ENCODE measurements at places on chromosomes 2 and 18.
A peak's percentile ranks its signal among the peaks of the same experiment; 100 is the strongest.

GRCh38 chr2:106825161-106825560, 60.8 kb downstream of the ST6GAL2 start:
- DNase-seq = no peak

- DNase-seq = no peak
Observed at GRCh38 chr2:3598912-3599854, 4.3 kb downstream of the COLEC11 start.

GRCh38 chr2:221293949-221294742, 278.0 kb downstream of the EPHA4 start:
- DNase-seq = no peak

GRCh38 chr18:35089382-35089781, 48.2 kb downstream of the MAPRE2 start:
- DNase-seq = no peak

GRCh38 chr2:241835611-241836010, 23.1 kb downstream of the PDCD1 start:
- no peak for DNase-seq

DNA sequence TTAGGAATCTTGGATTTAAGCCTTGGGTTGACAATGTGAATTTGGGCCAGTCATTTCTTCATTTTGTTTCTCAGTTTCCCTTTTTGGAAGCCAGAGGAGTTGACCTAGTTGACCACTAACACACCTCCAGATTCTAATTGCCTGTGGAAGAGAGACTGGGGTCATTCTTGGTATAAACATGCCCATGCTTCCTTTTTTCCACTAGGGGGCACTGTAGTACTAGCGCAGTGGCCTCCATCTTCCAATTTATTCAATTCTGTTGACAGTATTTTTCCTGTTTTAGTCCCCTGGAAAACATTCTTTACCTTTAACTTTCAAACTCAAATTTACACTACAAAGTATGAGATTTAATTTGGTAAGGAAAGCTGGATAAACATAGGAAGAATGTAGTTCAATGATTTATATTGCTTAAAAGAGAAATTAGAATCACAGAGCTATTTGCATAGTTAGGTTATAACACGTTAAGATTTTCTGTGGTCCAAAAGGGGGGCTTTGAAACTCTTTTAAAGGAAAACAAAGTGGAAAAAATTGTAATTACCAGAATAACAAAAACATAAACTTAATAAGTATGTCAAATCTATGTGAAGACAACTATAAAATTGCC, 57.5 kb upstream of the AGPS start:
- no peak for DNase-seq

DNA sequence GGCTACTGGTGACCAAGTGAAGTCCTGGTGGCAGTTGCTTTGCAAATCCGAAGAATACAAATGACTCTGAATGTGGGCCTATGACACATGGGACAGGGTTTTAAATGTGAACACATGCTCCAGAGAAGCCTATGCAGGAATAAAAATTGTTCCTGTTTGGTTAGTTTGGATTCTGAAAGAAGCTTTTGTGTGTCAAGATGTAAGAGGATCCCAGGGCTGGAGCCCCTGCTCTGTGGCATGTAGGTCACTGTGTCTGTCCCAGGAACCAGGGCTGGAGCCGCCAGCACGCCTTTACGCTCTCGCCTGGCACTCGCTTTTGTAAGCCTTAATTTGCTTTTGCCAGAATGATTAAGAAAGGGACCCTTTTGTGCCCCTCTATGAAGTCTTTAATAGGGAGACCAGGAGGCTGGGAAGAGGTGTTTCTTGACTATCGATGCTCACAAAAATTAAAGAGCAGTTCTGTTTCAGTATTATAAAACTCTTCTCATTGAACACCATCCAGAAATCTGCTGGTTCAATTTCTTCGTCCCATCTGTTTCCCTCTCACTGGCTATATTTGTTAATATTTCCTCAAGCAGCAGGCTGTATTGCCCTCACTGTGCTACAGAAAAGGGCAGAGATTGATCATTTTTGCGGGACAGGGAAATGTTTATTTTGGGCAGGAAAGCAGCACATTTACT, 532.7 kb upstream of the POU3F3 start:
- no peak for DNase-seq

GRCh38 chr2:203451011-203451410, 84.1 kb downstream of the RAPH1 start:
- no peak for DNase-seq

DNA sequence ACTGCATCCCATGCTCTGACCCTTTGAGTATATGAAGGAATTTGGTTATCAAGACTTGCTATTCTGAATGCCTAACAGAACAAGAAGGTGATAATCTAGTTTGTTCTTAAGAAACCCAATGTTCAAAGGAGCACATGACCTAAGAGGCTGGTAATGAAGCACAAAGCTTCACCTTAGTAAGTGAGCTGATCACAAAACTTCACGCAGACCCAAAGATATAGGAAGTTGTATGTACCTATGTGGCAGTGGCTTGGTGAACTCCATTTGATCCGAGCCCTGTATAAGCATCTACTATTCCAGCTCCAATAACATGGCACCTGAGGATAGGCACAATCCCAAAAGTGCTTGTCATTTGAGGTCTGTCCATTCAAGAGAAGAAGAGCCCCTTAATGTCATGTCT, 78.6 kb downstream of the ANKRD44 start:
- no peak for DNase-seq

DNA sequence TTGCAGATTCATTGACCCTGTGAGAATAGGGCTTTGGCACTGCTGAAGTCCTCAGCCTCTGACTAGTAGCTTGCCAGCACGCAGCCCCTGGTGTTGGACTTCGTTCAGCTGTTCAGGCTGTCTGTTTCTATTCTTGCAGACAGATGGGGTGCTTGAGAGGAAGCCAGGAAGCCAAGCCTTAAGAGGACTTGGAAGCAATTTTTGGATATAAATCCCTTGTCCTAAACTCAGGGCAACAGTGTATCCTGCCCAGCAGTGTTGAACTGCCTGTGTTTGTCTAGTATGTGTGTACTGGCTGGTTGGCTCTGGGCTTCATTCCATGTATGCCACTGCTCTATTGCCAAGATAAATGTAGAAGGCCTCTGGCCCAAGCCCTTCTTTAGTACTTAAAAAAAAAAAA, 108.6 kb downstream of the COMMD1 start:
- no peak for DNase-seq

DNA sequence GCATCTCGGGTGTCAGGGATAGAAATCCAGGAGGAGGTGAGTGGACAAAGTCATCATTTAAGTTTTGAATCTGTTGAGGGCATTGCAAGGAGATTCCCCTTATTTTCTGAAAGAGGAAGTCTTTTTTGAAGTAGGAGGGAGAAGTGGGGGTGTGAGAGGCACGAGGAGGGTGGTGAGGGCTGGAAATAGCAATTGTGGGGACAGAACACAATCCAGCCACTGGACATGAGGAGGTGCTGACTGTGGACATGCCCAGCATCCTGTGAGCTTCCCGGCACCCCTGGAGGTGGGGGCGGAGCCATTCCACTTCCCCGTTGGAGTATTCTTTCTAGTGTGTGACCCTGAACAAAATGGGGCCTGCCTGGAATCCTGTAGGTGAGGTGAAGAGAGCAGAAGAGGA, 310.7 kb upstream of the EPAS1 start:
- no peak for DNase-seq

GRCh38 chr18:49177812-49178211, 227.0 kb upstream of the SMAD7 start:
- DNase-seq = no peak

- DNase-seq = no peak
Observed at GRCh38 chr2:43518181-43518580, 77.7 kb downstream of the THADA start.

- no peak for DNase-seq
Observed at GRCh38 chr2:143875295-143876233, 644.4 kb downstream of the ZEB2 start.

DNA sequence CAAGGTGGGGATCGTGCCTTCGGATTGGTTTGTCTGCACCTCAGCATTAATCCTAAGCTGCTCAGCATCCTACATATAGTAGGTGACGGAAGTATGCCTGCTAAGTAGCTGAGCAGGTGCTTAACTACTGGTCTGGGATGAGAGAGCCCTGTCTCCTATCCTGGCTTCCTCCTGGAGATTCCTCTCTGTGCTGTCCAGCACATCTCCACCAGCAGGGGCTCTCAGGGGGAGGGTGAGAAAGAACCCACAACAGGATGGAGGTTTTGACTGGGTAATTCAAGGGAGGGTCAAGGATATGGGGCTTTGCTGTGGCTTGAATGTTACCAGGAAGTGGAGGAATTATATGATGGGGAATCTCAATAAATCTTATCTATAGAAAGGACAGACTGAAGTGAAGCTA, 45.4 kb upstream of the KIF5C start:
- DNase-seq = no peak

DNA sequence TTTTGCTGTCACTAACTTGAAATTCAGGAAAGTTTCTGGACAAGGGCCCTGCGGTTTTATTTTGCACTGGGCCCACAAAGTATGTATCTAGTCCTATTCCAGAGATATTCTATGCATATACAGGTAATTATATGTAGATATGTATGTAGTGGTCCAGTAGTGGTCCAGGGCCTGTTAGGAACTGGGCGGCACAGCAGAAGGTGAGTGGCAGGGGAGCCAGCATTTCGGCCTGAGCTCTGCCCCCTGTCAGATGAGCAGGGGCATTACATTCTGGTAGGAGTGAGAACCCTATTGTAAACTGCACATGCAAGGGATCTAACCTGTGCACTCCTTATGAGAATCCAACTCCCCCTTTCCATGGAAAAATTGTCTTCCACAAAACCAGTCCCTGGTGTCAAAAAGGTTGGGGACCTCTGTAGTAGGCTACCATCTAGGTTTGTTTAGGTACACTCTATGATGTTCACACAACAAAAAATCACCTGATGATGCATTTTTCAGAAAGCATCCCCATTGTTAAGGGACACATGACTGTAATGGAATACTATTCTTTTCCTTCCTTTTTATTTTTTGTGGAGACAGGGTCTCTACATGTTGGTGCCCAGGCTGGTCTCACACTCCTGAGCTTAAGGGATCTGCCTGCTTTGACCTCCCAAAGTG, 2.8 kb upstream of the PPP4R3B start:
- no peak for DNase-seq

DNA sequence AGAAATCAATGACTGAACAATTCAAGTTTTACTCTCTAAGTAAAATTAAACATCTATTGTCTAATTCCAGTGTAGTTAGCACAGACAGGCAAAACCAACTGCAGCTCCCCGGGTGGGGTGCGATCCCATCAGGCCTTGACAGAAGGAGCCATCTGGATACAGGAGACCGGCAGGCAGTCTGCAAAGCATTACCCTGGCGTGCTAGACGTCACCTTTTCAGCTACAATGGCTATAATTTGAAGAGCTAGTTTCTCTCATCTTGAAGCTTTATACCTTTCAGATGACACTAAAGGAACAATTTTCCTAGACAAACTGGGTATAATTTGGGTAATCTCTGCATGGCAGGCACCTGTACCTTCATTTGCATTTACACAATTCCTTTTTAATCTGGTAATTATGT, 761.5 kb upstream of the SOX11 start:
- DNase-seq = no peak

GRCh38 chr18:42094875-42095274, 139.8 kb downstream of the PIK3C3 start:
- no peak for DNase-seq

GRCh38 chr2:28273751-28274150, 118.9 kb upstream of the FOSL2 start:
- no peak for DNase-seq

DNA sequence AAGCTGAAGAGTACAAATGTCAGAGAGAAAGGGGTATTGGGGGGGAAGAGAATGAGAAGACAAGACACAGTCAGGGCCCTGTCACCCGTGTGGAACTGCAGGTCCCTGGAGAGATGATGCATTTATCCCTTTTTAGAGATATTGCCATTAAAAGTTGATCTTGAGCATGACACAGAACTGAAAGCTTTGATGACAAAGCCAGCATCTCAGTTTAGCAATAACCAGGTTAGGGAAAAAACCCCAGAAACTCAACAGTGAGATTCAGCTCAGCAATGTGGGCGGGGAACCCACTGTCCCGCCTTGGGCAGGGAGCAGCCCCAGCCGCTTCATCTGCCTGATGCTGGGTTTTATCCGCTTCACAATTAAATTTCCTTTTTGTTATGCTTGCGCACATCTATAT, 181.1 kb downstream of the NEDD4L start:
- DNase-seq = peak; percentile 29

- DNase-seq = no peak
Observed at GRCh38 chr2:33448220-33448899, 28.1 kb upstream of the RASGRP3 start.

GRCh38 chr2:40220177-40220925, 231.5 kb downstream of the SLC8A1 start:
- no peak for DNase-seq

GRCh38 chr18:8675057-8675456, 30.3 kb upstream of the MTCL1 start:
- no peak for DNase-seq

- DNase-seq = no peak
Observed at GRCh38 chr18:72613534-72613930, 69.4 kb upstream of the CBLN2 start.

DNA sequence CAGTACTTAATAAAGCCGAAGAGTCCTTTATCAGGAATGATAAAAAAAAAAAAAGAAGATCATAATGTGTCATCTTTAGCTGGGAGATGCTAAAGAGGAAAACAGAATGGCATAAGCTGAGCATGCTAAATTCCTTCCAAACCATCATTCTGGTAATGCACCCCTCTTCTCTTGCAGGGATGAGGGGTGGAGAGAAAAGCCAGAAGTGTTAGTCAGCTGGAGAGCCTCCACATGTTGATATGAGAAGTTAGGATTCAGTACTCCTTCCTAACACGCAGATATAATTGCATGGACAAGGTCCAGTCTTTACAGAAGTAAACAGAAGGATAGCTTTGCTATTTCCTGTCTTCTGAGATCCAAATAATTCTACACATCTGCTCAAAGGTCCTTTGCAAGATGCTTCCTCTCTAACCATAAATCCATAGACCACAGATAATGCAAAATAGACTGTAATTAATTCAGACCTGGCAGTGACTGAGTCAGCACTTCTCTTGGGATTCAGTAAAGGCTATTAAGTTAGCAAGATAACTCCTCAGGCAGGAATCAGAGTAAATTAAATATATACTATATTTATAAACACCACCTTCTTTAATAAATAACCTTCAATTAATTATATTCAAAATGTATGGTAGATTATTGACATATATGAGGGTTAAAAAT, 930.0 kb upstream of the KLHL29 start:
- DNase-seq = no peak

DNA sequence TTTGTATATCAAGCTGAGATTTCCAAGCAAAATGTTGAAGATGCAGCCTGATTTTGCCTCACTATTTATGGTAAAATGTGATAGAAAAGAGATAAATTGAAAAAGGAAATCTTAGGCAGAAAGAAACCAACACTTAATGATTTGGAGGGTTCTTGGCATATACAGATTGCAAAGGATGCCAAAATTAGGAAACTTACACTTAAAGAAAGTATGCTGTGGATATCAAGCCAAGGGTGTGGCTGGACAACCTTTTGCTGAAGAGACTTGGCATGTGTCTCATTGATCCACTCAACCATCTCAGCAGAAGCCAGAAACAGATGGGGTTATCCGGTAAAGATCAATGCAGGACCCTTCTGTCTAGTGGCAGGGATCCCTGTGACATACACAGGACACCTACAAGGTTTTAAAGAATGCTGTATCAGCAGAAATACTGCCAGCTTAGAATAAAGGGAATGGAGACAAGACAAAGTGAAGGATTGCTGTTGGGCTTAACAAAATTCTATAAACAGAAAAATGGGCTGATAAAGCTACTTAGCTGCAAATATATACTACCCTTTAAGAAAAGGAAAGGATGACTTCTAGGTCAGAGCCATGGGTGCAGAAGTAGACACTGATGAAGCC, 107.3 kb upstream of the CYP26B1 start:
- no peak for DNase-seq

- DNase-seq = no peak
Observed at GRCh38 chr2:185785156-185785555, 46.6 kb downstream of the FSIP2 start.

GRCh38 chr18:58447402-58448095, 181.3 kb downstream of the ALPK2 start:
- DNase-seq = no peak
